Lung microvascular endothelial cell (primary cell): ENCODE measurements at places on chromosomes 6 and 20. TPM values are rescaled to one million over a fixed set of nuclear protein-coding genes. Genes with fewer than 3 reads are reported as not detected.

GRCh38 chr20:38226553-38226952 is 34.0 kb downstream of the KIAA1755 start:
- DNase-seq, result no peak

DNA sequence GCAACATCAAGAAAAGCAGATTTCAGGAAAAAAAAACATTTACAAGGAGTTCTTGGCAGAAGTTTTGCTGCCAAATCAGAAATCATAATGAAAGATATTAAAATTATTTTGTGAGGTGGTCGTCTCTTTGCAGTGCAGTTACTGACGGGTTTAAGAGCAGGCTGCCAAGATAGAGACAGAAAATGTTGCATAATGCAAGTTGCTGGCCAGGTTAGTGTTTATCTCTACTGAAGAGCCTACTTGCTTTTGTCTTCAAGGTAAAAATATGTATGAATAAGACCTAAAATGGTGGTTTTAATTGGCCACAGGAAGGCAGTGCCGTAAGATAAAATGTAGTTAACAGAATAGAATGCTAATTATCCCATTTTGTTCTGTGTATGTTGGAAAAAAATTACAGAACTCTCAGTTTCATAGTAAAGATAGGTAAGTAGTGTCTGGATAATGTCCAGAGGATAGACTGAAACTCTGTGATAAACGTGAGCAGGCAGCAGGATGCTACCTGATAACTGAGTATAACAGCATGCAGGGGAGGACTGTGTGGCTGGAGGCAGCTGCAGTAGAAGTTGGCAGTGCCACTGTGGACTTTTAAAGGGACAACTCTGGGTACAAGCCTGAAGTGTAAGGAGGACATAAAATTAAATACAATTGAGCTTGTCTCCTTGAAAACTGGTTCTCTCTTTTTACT is 13.9 kb downstream of the FOXO3 start:
- no peak for DNase-seq

DNA sequence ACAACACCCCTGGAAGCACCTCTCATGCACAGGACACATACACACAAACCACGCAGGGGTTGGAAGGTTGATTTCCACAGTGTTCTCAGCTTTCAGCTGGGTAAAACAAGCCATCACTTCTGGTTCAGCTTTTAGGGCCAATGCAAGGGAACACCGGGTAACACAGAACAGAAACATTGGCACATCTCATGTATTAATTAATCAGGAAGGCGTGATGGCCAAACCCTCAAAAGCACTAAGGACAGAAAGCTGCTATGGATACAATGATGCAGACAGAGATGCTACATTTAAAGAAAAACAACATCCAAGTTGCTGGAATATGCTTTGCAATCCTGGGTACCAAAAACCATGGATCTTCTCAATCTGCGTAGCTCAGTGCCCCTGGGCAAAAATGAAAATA is 104.3 kb upstream of the BEND6 start:
- no peak for DNase-seq

DNA sequence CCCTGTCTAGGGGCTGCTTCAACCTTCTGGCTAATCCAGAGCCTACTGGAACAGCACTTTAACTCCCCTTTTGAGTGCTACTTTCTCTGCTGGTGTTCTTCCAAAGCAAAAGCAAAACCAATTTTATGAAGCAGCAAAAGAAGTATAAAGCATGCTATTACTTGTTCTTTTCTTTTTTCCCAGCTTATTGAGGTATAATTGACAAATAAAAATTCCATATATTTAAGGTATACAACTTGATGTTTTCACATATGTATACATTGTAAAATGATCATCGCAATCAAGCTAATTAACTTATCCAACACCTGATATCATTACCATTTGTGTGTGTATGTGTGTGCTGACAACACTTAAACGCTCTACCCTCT is 14.9 kb downstream of the ID4 start:
- no peak for DNase-seq

DNA sequence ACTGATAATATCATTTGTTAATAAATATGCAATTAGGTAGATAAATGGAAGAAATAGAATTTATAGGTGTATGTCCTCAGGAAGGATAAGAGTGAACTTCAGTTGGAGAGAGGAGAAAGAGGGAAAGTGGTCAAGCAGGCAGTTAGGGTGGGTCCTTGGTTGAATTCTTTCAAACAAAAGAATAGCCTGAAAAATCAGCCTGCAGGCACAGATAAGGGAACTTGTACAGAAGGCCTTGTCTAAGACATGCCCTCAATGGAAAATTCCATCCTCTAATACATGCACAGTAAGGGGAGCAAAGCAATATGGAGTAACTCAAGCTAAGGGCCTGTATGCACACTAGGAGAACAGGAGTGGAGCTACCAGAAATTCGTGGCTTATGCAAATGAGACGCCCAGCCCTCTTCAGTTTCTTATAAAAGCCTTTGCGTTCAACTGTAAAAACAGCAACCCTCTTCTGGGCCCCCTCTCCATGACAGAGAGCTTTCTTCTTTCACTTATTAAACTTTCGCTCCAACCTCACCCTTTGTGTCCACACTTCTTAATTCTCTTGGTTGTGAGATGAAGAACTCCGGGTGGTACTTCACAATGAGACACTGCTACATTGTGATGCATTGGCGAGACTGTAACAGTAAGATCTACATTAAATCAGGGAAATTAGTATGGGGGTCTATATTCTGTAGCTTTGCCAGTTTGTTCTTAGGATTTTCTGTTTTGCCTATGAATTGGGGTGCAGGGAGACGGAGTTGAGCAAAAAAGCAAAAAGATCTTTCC is 147.0 kb downstream of the HS3ST5 start:
- no peak for DNase-seq

KCNQ2 gene
- not detected in 2 replicates for total RNA-seq

RTN4IP1 gene
- 2.0 and 2.8 TPM in 2 replicates for total RNA-seq
